Stomach (tissue), 19 donors: ENCODE measurements at places on chromosomes 4 and X. TPM values are rescaled to one million over a fixed set of nuclear protein-coding genes. Genes with fewer than 3 reads are reported as not detected.

The PDE6B gene
- polyA plus RNA-seq = 1.8 TPM

The CORIN gene
- 0.31 TPM for polyA plus RNA-seq

The NPNT gene
- 3.7 TPM for polyA plus RNA-seq

The ARHGEF6 gene
- 10.1 TPM for polyA plus RNA-seq

The SULT1B1 gene
- 1.8 TPM for polyA plus RNA-seq

The LYAR gene
- polyA plus RNA-seq = 7.3 TPM

The CXCL8 gene
- 9.9 TPM for polyA plus RNA-seq

The ARAP2 gene
- polyA plus RNA-seq = 4.6 TPM

The TRAPPC2 gene
- polyA plus RNA-seq = 7.3 TPM

The SH3BP2 gene
- 11.1 TPM for polyA plus RNA-seq

DNA sequence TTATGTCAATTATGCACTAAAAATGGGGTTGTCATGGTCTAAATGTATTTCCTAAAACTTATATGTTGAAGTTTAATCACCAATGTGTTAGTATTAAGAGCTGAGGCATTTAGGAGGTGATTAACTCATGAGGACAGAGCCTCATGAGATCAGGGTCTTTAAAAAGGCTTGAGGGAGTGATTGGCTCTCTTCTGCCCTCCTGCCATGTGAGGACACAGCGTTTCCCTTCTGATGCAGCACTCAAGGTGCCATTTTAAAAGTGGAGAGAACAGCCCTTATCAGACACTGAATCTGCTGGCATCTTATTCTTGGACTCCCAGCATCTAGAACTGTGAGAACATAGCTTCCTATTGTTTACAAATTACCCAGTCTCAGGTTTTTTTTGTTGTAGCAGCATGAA is 581.7 kb downstream of the KCNIP4 start:
- H3K4me3 ChIP-seq = no peak overlapping the region
- no peaks in the 10 kb centered on the region for H3K36me3 ChIP-seq
- no peak overlapping the region for H3K27ac ChIP-seq
- no peaks in the 10 kb centered on the region for H3K4me1 ChIP-seq
- no peak for DNase-seq
- no peaks in the 10 kb centered on the region for H3K27me3 ChIP-seq

DNA sequence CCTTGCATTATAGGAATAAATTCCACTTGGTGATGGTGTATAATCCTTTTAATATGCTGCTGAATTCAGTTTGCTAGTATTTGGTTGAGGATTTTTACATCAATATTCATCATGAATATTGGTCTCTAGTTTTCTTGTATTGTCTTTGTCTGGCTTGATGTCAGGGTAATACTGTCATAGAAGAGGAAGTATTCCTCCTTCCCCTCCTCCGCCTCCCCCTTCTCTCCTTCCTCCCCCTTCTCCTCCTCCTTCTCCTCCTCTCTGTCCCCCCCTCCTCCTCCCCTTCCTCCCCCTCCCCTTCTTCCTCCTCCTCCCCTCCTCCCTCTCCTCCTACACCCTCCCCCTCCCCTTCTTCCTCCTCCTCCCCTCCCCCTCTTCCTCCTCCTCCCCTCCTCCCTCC is 65.8 kb downstream of the RGS12 start:
- no peaks in the 10 kb centered on the region for H3K36me3 ChIP-seq
- H3K27me3 ChIP-seq = no peaks in the 10 kb centered on the region
- no peak for DNase-seq
- peaks cover 5% of the 10 kb centered on the region for H3K4me1 ChIP-seq
- H3K27ac ChIP-seq = no peak overlapping the region
- H3K4me3 ChIP-seq = no peak overlapping the region

DNA sequence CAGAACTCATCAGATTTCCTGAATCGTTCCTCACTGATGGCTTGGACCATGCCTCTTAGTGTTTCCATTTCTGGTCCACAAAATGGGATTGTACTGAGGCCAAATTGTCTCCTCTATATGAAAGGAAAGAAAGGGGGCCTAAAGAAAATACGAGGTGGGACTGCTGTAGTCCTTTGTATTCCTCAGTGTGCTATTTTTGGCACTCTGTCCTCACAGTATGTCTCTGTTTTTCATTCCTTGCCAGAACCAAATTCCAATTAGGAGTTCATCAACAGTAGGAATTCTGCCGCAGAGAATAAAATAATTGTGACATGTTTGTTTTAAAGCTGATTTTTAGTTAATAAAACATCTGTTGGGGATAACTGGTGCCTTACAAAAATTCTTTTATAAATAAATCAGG is 515.7 kb downstream of the SMARCA1 start:
- DNase-seq = no peak
- H3K36me3 ChIP-seq = no peaks in the 10 kb centered on the region
- no peaks in the 10 kb centered on the region for H3K4me1 ChIP-seq
- H3K27me3 ChIP-seq = no peaks in the 10 kb centered on the region
- no peak overlapping the region for H3K27ac ChIP-seq
- H3K4me3 ChIP-seq = no peak overlapping the region

DNA sequence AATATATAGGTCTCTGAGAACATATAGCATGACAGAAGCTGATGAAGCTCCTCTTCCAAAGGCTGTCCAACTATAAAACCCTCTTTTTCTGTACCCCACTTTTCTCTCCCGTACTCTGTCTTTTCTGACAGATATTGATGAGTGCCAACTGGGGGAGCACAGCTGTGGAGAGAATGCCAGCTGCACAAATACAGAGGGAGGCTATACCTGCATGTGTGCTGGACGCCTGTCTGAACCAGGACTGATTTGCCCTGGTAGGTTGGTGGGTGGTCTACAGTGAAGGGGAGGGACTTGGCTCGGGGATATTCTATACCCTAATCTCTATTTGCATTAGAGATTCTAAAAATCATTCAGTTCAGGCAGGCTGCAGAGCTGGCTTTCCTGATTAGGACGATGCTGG is 80.4 kb downstream of the EGF start:
- no peaks in the 10 kb centered on the region for H3K4me1 ChIP-seq
- H3K36me3 ChIP-seq = no peaks in the 10 kb centered on the region
- no peak overlapping the region for H3K27ac ChIP-seq
- no peak for DNase-seq
- H3K4me3 ChIP-seq = no peak overlapping the region

GRCh38 chr4:185149392-185149791 is 6.3 kb downstream of the SLC25A4 start:
- peaks cover 56% of the 10 kb centered on the region for H3K36me3 ChIP-seq
- H3K4me3 ChIP-seq = no peak overlapping the region
- no peak for DNase-seq
- peaks cover 22% of the 10 kb centered on the region for H3K4me1 ChIP-seq
- no peak overlapping the region for H3K27ac ChIP-seq
- no peaks in the 10 kb centered on the region for H3K27me3 ChIP-seq

DNA sequence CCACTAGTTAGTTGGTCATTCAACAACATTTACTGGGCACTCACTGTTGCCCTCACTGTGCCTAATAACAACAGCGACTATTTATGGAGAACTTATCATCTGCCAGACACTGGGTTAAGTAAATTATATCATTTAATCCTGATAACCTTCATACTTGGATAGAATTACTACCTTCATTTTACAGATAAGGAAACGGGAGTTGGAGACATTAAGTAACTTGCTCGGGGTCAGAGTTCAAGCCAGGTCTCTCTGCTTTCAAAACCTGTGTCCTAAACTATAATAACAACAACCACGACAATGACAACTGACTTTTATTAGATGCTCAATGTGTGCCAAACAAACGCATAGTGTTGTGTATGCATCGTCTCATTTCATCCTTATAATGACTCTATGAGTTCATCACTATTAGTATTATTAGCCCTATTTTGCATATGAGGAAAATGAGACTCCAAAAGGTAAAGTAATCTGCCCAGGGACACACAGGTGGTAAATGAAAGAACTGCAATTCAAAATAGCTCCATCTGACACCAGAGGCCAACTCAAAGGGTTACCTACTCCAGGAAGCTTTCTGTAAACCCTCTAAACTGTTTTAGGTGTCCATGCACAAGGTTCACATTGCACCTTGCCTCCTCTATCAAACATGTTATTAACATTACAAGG is 98.4 kb upstream of the ACSL4 start:
- peaks cover 6% of the 10 kb centered on the region for H3K27me3 ChIP-seq
- H3K36me3 ChIP-seq = no peaks in the 10 kb centered on the region
- no peak overlapping the region for H3K27ac ChIP-seq
- peaks cover 7% of the 10 kb centered on the region for H3K4me1 ChIP-seq
- no peak overlapping the region for H3K4me3 ChIP-seq

DNA sequence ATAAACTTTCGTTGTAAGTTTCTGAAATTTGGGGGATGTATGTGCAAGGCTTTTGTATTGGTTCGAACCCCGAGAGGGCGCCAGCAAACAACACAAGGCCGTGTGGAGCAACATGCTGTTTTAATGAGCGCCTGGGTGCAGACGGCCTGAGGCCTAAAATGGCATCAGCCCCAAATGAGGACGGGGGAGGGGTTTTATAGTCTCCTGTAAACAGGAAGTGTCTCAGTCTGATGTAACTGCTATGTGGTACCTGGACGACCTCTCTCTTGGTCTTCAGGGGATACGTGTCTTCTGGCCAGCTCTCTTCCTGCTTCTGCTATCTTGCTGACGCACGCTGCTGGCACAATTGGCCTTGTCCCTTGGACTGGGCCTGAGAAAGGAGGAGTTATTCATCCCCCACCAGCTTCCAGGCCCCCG is 1348.0 kb downstream of the ADGRL3 start:
- no peaks in the 10 kb centered on the region for H3K27me3 ChIP-seq
- no peaks in the 10 kb centered on the region for H3K4me1 ChIP-seq
- no peak overlapping the region for H3K4me3 ChIP-seq
- H3K27ac ChIP-seq = no peak overlapping the region
- no peak for DNase-seq

DNA sequence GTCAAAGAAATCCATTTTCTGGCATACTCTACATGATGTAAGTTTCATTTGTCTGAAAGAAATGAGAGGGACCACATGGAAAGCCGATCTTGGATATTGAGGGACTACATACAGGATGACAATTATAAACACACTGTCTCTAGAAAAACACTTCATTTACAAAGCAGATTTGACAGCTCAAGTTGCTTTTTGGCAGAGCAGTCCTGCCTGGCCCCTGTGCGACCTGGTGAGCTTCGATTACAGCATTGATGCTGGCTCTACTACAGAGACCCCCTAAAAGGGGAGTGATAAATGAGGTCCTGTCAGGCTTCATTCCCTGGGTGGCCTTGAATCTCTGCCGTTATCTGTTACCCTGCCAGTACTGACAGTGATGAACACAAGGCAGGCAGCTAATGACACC is 215.2 kb upstream of the NOCT start:
- no peaks in the 10 kb centered on the region for H3K4me1 ChIP-seq
- no peak overlapping the region for H3K27ac ChIP-seq
- peak; percentile 38 for DNase-seq
- no peak overlapping the region for H3K4me3 ChIP-seq

GRCh38 chr4:117137145-117137544 is 51.8 kb upstream of the TRAM1L1 start:
- no peak overlapping the region for H3K4me3 ChIP-seq
- no peaks in the 10 kb centered on the region for H3K4me1 ChIP-seq
- H3K36me3 ChIP-seq = no peaks in the 10 kb centered on the region
- no peak for DNase-seq
- H3K27ac ChIP-seq = no peak overlapping the region

- peaks cover 24% of the 10 kb centered on the region for H3K36me3 ChIP-seq
- DNase-seq = no peak
- H3K4me1 ChIP-seq = no peaks in the 10 kb centered on the region
- no peaks in the 10 kb centered on the region for H3K27me3 ChIP-seq
- H3K4me3 ChIP-seq = no peak overlapping the region
These were observed 268.4 kb downstream of the PPP3CA start for GRCh38 chr4:101078950-101079349.

DNA sequence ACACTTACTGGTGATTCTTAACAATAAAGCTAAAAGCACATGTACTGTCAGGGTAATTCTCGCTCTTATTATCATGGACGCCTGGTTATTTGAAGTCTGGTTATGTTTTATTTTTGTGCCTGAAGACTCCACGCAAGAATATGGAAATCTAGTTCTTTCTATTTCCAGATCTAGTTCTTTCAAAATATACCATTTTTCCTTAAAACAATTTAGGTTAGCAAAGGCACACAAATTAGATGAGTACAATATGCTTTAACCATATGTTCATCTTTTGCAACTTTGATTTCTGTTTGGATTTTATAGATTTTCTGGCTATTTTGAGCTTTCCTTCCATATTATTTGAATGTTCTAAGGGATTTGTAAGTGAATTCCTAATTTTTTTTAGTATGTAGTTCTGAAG is 1783.1 kb downstream of the PCDH7 start:
- no peak overlapping the region for H3K4me3 ChIP-seq
- no peak overlapping the region for H3K27ac ChIP-seq
- H3K36me3 ChIP-seq = no peaks in the 10 kb centered on the region
- H3K27me3 ChIP-seq = no peaks in the 10 kb centered on the region
- no peaks in the 10 kb centered on the region for H3K4me1 ChIP-seq

DNA sequence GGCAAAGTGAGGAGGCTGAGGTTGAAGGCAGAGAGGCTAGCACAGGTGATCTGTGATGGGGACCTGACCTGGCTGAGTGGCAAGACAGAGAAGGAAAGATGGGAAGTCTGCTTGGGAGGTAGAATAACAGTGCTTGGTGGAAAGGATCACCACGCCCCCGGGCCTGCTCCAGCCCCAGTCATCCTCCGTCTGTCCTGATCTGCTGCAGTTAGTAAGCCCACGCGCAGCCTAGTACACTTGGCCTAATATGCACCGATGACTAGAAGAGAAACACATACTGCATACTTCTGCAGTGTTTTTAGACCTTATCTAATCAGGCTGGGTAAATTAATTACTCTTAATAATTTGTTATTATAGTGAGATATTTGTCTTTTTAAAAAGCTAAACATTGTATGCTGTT is 103.7 kb upstream of the KLF3 start:
- DNase-seq = no peak
- no peaks in the 10 kb centered on the region for H3K36me3 ChIP-seq
- H3K4me1 ChIP-seq = peaks cover 28% of the 10 kb centered on the region

DNA sequence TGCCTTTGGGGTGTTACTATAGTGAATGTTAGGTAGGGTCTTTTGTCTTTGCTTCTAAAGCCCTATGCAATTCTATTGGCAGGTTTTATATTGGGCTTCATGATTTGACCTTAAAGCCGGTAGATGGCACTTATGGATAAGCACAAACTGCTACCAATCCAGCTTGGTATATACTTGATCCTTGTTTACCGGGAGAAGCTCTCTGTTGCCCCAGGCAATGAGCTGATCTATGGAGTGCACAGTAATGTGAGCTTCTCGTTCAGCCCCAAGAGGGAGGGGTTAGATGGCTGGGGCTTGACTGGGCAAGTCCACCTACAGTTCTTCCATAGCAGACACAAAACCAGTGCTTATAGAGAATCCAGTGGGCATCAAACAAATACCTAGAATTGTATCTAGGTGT is 287.2 kb upstream of the CT83 start:
- H3K4me1 ChIP-seq = no peaks in the 10 kb centered on the region
- DNase-seq = no peak
- no peak overlapping the region for H3K4me3 ChIP-seq

DNA sequence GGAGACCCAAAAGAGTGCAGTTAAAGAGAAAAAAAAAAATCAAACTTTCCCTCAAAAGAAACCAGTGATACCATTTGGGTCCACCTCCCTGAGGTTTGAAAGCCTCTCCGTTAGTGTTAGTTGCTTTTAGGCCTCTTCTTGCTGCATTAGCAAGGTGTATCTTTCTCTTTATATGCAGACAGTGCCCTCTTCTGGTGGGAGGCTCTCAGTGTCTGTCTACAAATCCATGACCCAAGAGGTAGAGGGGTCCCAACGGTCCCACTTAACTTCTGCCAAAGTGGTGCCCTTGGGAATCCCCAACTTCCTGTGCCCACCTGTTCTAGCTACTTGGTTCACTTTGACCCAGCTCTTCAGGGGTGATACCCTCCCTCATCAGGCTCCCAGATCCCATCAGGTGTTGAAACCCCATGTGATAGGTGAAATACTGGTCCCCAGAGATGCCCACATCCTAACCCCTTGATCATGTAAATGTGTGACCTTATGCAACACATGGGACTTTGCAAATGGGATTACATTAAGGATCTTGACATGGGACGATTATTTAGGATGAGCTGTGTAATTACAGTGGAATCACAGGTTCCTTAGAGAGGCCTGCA is 63.7 kb upstream of the CD99 start:
- no peak overlapping the region for H3K27ac ChIP-seq
- DNase-seq = peak; percentile 36
- H3K36me3 ChIP-seq = peaks cover 13% of the 10 kb centered on the region
- no peaks in the 10 kb centered on the region for H3K27me3 ChIP-seq
